Activated T-helper 17 cell treated with anti-CD3 and anti-CD28 coated beads, Interleukin-2, amount 50 U/mL, for 72 hours (primary cell): ENCODE measurements at places on chromosomes 13 and 19.

DNA sequence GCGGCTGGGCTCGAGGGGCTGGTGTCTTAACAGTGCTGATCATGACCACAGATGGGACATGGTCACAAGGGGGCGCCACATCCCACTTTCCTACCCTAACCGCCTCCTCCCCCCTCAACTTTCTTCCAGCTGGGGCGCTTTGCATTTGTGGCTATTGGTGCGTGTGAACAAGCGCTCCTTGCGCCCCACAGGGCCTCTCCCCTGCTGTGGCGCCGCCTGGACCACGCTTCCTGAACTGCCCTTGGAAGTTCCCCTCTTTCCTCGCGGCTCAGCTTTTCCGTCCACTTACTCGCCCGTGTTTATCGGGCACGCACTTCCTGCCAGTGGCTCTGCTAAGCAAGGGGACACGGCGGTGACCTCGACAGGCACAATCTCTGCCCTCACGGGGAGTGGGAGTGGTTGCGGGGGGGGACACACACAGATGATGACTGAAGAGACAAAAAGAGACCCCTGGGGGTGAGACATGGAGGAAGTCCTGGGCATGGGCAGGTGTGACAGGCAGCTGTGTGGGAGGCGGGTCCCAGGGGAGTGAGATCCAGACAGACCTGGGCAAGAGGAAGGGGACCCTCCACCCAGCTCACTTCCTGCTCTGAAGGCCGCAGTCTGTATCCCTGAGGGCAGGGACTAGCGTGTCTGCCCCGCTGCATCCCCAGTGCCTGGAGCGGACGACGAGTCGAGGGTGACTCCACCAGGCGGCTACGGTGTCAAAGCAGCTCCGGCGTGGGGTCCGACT, 40.3 kb downstream of the ZNF787 start:
- peak; percentile 85 for ATAC-seq

DNA sequence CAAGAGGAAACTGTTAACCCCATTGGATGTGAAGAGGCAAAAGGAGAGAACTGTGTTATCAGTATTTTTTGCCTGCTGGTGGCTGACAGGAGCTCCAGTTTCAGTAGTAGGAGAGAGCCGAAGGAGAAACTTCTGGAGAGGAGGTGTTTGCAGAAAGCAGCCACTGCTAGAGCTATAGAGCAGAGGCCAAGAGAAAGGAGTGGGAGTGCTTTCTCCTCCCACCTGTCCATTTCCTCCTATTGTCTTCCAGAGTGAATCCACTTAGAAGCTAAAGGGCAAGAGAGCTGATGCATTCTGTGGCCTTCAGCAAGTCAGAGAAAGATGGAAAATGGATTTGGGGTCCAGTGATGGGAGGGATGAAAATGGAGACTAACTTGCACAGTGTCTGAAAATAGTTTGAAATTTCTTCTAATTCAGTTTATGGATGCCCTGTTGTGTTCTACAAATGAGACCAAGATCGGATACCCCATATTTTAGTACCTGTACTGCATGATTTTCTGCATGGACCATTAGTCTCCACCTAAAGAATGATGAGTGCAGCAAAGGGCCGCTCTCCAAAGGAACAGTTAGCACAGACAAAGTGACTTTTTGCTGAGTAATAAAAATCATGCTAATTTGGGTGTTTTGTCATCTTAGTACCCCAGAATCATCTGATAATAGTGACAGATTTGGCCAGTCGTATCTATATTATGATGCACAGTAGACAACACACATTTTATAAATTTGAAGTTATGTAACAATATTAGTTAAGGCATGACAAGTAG, 10.7 kb downstream of the HS6ST3 start:
- ATAC-seq = no peak

GRCh38 chr19:33728141-33728540, 68.5 kb upstream of the KCTD15 start:
- ATAC-seq = no peak

GRCh38 chr19:38030686-38031422, 123.8 kb downstream of the SIPA1L3 start:
- no peak for ATAC-seq

- ATAC-seq = no peak
These were observed 2.5 kb upstream of the HNRNPUL1 start for GRCh38 chr19:41261474-41262190.

GRCh38 chr13:32205431-32206096, 109.6 kb downstream of the ZAR1L start:
- ATAC-seq = no peak

DNA sequence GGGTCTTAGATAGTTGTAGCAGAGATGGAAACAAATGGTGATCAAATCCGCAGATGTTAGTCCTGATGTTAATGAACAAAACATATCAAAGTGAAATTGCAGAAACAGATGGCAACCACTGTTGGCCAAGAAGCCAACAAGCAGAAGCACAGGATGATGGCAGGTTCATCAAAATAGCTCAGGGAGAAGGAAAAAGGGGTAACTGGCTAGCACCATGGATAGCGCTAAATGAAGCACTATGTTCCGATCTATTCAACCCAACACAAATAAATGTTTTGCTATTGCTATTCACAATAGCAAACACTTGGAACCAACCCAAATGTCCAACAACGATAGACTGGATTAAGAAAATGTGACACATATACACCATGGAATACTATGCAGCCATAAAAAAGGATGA, 413.7 kb downstream of the FGF14 start:
- ATAC-seq = no peak

DNA sequence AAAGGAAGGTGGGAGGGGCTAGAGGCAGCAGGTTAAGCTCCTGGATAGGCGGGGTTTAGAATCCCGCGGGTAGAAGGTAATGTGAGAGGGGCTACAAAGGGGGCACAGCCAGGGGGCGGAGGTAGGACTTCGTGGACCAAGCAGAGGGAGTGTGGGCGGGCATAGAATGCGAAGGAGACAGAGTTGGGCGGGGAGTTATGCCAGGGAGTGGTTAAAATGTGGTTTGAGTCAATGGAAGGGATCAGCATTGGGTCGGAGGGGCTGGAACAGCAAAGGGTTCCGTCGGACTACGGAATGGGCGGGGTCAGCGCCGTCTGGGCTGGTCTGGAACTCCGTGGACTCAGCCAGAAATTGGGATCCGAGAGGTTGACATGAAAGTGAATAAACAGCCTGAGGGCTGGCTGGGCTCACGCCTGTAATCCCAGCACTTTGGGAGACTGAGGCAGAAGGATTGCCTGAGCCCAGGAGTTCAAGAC, 3.0 kb downstream of the LTBP4 start:
- ATAC-seq = no peak

GRCh38 chr19:49497789-49498103, 1.5 kb downstream of the RPS11 start:
- ATAC-seq = no peak

DNA sequence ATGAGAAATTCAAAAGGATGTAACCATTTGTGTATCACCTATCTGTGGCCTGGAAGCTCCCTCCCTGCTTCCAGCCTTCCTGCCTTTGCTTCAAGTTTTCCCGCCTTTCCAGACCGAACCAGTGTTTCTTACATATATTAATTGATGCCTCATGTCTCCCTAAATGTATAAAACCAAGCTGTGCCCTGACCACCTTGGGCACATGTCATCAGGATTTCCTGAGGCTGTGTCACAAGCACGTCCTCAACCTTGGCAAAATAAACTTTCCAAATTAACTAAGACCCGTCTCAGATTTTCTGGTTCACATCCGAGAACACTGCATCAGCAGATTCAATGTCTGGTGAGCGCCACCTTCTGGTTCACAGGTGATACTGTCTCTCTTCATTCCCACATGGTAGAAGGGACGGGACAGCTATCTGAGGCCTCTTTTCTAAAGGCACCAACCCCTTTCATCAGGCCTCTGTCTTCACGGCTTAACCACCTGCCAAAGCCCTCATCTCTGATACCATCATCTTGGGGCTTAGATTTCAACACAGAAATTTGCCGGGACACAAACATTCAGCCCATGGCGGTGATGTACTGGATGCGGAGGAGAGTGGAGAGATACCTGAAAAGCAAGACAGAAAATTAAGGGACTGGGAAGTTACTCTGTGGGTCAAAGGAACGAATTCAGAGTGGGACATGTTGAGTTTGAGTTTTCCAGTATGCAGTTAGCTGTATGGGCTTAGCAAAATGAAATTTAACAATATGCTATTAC, 58.7 kb upstream of the PABPC3 start:
- peak; percentile 69 for ATAC-seq

GRCh38 chr13:113928685-113929627, 44.9 kb downstream of the C13orf46 start:
- no peak for ATAC-seq

GRCh38 chr19:55614711-55615542, 9.4 kb downstream of the ZNF784 start:
- no peak for ATAC-seq

- ATAC-seq = no peak
These were observed 2.2 kb upstream of the USPL1 start for GRCh38 chr13:30615481-30615865.

DNA sequence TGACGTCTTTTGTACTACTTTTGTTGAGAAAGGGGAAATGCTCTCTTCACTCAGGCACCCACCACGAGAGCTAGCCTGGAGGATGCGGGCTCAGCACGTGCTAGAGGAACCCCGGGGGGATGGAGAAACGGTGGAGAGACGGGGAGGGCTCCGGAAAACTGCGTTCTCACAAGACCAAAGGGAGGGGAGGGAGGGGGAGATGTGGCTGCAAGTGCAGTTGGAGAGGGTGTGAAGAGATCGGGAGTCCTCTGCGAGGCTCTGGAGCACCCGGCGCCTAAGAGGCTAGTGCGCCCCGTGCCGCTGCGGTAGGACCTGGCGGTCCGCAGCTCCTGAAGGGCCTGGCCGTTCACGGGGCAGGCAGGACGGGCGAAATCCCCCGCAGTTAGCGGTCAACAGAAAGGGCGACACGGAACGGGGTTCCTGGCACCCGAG, 43.4 kb upstream of the XPO4 start:
- no peak for ATAC-seq

GRCh38 chr19:16473875-16474392, 2.2 kb upstream of the EPS15L1 start:
- ATAC-seq = no peak

DNA sequence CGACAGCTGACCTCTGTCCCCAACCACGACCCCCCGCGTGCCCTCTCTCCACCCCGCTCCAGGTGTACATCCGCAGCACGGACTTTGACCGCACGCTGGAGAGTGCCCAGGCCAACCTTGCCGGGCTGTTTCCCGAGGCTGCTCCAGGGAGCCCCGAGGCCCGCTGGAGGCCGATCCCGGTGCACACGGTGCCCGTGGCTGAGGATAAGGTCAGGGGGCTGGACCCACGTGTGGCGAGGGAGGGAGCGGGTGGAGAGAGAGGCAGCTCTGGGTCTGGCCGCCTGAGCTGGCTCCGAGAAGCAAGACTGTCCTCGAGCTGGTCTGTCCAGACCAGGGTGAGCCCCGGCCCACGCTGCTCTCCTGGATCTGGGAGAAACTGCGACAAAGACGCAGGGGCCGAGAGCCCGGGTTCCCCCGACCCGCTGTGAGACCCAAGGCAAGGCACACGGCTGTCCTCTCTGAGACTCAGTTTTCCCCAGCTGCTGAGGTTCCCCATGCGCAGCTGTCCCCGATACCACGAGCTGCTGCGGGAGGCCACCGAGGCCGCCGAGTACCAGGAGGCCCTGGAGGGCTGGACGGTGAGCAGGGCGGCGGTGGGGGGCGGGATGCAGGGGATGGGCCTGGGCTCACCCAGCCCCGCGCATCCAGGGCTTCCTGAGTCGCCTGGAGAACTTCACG, 1.5 kb downstream of the ACP4 start:
- ATAC-seq = no peak

GRCh38 chr13:37886879-37887278, 17.3 kb upstream of the TRPC4 start:
- no peak for ATAC-seq

DNA sequence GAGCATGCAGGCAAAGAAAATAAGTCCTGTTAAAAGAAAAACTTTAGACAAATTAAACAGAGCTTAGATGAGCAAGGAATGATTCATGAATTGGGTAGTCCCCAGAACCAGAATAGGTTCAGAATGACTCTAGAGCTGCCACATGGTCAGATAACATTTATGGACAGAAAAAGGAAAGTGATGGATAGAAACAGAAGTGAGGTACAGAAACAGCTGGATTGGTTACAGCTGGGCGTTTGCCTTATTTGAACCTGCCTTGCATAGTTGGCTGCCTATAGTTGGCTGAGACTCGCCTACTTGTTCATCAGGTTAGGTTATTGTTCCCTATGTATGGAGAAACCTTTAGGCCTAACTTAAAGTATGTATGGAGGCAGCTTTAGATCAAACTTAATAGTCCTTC, 35.4 kb downstream of the WDFY2 start:
- ATAC-seq = peak; percentile 94

DNA sequence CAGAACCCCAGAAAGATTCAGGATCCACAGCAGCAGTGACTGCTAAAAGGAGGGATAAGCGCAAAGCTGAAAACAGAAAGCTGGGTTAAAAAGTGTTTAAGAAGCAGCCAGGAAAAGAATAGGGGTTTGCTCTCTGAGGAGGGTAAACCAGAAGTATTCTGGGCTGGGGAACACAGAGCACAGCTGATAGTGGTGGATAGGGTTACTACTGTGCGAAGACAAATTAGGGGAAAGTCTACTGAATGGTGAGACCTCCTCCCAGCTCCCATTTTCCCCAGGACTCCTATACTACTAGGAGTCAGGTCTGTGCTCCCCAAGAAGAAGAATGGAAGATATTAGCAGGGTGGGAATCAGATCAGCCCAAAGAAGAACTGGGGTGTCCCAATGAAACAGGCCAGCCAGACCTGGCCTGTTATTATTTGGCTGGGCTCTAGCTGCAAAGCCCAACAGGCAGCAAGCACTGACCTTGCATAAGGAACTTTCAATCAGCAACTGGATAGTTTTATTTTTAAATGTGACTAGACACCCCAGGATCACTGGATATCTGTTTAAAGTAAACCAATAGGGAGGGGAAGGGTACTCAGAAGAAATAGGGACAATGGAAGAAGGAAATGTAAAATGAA, 43.5 kb upstream of the SERTM1 start:
- no peak for ATAC-seq

- peak; percentile 78 for ATAC-seq
These were observed 12.2 kb upstream of the RELB start for GRCh38 chr19:44988896-44989556.
